ENCODE measurements at places on chromosomes 2 and 18.

- DNase-seq: no peak
Measured at GRCh38 chr2:1708476-1709334, 35.6 kb downstream of the PXDN start.

DNA sequence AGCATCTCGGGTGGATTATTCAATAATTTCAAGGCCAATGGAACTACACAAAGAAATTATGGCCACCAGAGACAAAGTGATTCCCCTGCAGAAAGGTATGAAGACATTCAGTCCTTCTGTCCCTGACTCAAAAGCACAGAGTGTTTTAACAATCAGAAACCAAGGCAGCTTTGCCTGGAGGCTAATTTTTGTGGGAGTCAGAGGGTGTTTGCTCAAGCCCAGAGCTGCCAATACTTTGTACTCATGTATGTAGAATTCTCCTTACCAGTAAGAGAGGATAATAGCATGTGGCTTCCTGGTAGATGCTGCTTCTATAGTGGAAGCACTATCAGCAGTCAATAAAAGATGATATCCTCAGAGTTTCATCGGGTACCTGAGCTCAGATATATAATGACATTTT is 178.4 kb downstream of the KCNE4 start:
- DNase-seq: no peak

GRCh38 chr2:33217406-33217805 is 259.0 kb upstream of the RASGRP3 start:
- no peak for DNase-seq

DNA sequence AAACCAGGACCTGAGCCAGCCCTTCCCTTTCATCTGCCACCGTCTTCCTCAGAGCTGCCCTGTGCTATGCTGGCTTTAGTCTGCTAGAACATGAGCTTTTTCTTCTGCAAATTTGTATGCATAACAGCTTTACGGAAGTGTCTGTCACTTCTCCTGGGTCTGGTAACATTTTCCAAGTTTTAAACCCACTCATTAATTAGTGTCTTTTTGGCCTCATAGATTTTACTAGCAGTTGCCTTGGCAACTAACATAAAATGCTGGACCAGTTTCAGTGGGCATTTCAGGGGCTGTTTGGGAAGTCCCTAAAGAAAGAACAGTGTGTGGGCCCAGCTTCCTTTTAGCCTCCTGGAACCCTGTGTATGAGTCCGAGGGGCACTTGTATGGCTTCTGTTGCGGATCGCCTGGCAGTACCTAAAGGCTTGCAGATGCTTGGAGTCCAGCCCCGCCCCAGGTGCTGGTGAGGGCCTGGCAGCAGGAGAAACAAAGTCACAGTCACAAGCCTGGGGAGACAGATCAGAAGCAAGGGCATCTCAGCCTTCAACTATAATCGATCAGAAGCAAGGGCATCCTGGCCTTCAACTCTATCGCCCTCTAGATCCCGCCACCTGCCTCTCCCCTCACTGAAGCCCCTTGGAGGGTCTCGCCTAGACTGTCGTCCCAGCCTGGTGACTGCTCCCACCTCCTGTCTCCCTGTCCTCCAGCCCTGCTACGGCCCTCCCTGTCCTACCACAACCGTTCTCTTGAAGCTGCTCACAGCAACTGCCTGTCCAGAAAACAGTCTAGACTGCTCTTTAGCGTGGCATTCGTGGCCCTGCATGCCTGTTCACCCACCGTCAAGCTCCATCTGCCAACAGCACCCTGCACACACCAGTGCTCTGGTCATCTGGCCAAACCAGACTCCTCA is 36.8 kb upstream of the MAPRE3 start:
- DNase-seq: no peak

DNA sequence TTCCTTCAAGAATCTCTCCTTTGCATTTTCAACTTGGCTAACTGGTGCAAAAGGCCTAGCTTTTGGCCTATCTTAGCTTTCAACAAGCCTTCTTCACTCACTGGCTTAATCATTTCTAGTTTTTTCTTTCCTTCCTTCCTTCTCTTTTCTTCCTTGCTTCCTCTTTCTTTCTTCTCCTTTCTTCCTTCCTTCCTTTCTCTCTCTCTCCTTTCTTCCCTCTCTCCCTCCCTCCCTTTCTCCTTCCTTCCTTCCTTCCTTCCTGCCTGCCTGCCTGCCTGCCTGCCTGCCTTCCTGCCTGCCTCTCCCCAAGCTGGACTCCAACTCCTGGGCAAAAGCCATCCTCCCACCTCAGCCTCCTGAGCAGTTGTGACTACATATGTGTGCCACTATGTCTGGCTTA is 176.2 kb upstream of the APCDD1 start:
- DNase-seq: no peak

DNA sequence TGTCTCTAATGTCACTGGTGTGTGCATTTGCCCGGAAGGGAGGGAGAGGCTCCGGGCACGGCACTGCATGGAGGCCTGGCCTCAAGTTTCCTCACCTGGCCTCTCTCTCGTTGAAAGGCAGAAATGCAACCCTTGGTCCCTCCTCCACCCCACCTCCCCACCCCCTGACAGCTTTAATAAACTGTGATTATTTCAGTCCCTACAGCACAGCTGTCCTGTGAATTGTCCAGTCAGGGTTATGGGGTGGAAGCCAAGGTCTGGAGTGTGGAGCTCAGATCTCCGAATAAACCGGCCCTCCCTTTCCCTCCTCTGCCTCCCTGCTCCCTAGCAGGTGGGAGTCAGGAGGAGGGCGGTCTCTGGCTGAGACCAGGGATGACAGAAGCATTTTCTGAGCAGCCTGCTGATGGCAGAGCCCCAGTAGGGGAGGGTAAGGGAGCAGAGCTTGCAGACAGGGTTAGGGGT is 199.2 kb upstream of the SMAD2 start:
- DNase-seq: no peak

DNA sequence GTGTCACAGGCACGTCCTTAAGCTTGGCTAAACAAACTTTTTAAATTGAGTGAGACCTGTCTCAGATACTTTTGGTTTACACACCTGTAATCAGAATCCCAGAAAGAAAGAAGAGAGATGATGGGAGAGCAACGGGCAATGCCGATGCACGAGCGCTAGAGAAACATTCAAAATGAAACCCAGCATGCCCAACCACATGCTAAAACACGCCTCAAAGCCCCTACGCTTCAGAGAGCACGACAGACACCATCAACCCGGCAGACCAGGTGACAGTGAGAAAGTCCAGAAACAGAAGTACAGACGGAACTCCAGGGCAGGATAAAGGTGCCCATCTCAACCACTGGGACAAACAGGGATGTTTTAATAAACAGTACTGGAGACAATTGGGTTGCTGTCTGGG is 85.5 kb downstream of the HDAC4 start:
- no peak for DNase-seq
